Ascending aorta (tissue), 2 donors: ENCODE measurements at places on chromosomes 3 and 15. TPM values are rescaled to one million over a fixed set of nuclear protein-coding genes. Genes with fewer than 3 reads are reported as not detected.

GRCh38 chr3:143002727-143003126, 1.4 kb downstream of the U2SURP start:
- no peak for DNase-seq
- H3K4me1 ChIP-seq: peaks cover 28% of the 10 kb centered on the region
- peak overlapping the region; percentile 94 for H3K4me3 ChIP-seq
- H3K36me3 ChIP-seq: no peaks in the 10 kb centered on the region
- H3K27ac ChIP-seq: no peak overlapping the region
- H3K27me3 ChIP-seq: no peaks in the 10 kb centered on the region

DNA sequence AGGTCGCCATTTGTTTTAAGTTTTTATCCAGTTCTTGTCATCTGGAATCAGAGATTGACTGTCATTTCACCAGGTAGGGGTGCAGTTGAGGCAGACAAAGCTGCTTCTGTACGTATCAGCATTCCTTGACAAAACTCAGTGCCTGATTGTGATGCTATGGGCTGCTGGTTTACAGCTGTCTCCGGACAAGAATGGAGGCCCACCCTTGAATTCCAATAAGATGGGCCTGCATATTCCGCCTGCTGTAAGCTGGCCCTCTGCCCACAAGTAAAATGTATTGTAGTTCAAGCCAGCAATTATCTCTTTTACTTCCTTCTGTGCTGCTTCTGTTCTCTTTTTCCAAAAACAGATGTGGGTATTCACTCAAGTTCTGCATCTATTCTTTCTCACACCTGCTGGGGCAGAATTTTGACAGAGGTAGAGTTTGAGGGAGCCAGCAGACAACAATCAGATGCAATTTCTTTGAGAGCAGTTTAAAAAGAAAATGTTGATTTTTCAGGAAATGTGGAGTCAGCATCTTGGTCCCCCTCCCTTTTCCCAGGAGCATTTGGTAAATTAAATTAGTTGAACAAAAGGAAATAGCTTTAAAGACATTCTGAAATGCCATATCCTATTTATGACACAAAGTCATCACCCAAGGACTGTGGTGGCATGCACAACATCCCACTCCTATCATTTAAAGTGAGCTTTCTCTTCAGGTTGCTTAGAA, 53.5 kb downstream of the IQCH start:
- H3K36me3 ChIP-seq: no peaks in the 10 kb centered on the region
- no peak for DNase-seq
- H3K27ac ChIP-seq: no peak overlapping the region
- H3K4me3 ChIP-seq: no peak overlapping the region

DNA sequence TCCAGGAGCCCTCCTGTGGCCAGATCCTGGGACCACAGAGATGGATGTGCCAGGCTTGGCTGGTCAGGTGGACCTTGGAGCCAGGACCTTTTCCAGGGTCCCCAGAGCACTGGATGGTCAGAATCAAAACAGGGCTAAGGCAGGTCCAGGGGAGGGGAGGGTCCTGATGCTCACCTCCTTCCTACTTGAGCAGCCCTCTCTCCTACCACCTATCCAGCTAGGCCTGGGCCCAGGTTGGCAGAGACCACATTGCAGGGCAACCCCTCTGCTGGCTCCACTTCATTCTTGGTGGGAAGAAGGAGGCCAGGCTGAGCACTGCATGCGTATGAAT, 28.5 kb upstream of the SFMBT1 start:
- H3K27ac ChIP-seq: no peak overlapping the region
- H3K27me3 ChIP-seq: no peaks in the 10 kb centered on the region
- H3K4me3 ChIP-seq: no peak overlapping the region
- DNase-seq: no peak

GRCh38 chr3:118231578-118231977, 803.1 kb downstream of the IGSF11 start:
- H3K4me3 ChIP-seq: no peak overlapping the region
- no peak for DNase-seq
- no peaks in the 10 kb centered on the region for H3K4me1 ChIP-seq
- H3K36me3 ChIP-seq: no peaks in the 10 kb centered on the region
- H3K27me3 ChIP-seq: no peaks in the 10 kb centered on the region

- H3K27ac ChIP-seq: no peak overlapping the region
- no peaks in the 10 kb centered on the region for H3K27me3 ChIP-seq
- H3K36me3 ChIP-seq: peaks cover 10% of the 10 kb centered on the region
Measured at GRCh38 chr3:150589759-150590158, 13.4 kb upstream of the SELENOT start.

- no peaks in the 10 kb centered on the region for H3K27me3 ChIP-seq
- no peaks in the 10 kb centered on the region for H3K36me3 ChIP-seq
- no peak for DNase-seq
- no peak overlapping the region for H3K27ac ChIP-seq
- no peak overlapping the region for H3K4me3 ChIP-seq
- H3K4me1 ChIP-seq: no peaks in the 10 kb centered on the region
Measured at GRCh38 chr3:23376516-23377248, 173.6 kb downstream of the UBE2E2 start.

GRCh38 chr3:113649174-113649845, 47.1 kb downstream of the USF3 start:
- no peak overlapping the region for H3K4me3 ChIP-seq
- DNase-seq: no peak
- no peaks in the 10 kb centered on the region for H3K36me3 ChIP-seq

DNA sequence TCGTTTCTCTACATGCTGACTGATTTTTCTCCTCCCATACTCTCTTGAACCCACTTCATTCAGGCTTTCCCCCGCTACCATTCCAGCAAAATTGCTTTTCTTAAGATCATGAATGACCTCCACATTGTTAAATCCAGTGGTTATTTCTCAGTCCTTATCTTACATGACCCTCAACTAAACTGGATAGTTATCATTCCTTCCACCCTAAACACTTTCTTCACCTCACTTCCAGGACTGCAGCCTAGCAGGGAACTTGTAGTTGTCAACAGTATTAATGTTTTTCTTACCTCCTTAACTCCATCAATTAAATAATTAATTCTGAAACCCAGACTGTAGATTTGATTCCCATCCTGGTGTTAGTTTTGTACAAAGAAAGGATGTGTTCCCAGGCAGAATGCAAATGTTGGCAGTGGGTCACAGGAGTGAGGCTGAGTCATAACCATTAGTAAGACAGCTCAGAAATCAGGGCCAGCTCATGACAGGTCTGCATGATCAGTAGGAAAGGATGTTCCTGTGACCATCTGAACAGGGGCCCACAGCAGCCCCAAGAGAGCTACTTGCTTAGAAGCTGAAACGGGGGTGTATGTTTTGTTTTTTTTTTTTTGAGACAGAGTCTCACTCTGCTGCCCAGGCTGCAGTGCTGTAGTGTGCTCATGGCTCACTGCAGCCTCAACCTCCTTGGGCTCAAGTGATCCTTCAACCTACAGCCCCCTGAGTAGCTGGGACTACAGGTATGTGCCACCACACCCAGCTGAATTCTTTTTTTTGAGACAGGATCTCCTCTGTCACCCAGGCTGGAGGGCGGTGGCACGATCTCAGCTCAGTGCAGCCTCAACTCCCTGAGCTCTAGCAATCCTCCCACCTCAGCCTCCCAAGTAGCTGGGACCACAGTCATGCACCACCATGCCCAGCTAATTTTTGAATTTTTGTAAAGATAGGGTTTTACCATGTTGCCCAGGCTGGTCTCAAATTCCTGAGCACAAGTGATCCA, 9.1 kb downstream of the BCL2L10 start:
- H3K27me3 ChIP-seq: no peaks in the 10 kb centered on the region
- DNase-seq: peak; percentile 31
- H3K27ac ChIP-seq: no peak overlapping the region
- no peak overlapping the region for H3K4me3 ChIP-seq
- H3K4me1 ChIP-seq: peaks cover 3% of the 10 kb centered on the region

DNA sequence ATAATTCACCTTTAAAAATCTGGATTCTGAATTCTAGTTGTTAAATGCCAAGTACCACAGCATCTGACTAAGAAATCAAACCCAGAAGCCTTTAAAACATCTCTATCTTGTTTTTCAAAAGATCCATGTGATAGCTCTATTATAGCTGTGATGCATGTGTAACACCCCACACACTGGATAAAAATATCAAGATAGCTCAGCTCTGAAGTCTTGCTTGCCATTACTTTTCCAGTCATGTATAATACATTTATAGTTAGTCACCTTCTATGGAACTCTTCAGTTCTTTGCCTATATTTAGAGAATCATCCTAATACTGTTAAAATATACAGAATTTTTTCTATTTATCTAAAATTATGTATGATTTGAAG, 11.6 kb downstream of the ARPP19 start:
- no peaks in the 10 kb centered on the region for H3K27me3 ChIP-seq
- H3K4me1 ChIP-seq: peaks cover 3% of the 10 kb centered on the region
- H3K36me3 ChIP-seq: peaks cover 20% of the 10 kb centered on the region
- DNase-seq: no peak

DNA sequence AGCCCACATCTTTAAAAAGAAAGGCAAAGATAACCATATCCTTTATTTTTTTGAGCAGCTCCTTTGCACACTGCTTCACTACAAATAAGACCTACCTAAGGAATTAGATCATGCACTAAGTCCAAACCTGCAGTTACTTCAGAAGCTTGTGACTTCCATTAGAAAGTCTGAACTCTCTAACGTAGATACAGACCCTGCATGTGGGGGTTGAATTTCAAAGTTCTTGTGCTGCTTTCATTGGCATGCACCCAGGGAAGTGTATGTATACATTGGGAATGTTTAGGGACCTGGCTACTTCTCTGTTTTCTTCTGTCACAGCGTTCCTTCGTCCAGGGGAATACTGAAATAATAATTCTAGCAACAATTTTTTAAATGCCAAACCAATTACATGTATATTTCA, 185.2 kb upstream of the IL12A start:
- H3K4me1 ChIP-seq: peaks cover 3% of the 10 kb centered on the region
- H3K27ac ChIP-seq: peak overlapping the region; percentile 59
- H3K36me3 ChIP-seq: no peaks in the 10 kb centered on the region
- H3K4me3 ChIP-seq: no peak overlapping the region
- DNase-seq: no peak
- H3K27me3 ChIP-seq: no peaks in the 10 kb centered on the region

- no peaks in the 10 kb centered on the region for H3K4me1 ChIP-seq
- H3K27ac ChIP-seq: no peak within 1 kb of the TSS
- no peaks in the 10 kb centered on the region for H3K36me3 ChIP-seq
- no peak for DNase-seq
Measured at GRCh38 chr3:42266085-42266484, at the start of gene CCK. Gene CCK (minus strand): TSS chr3:42266185. CDS start chr3:42263630, 2,555 bp downstream.

DNA sequence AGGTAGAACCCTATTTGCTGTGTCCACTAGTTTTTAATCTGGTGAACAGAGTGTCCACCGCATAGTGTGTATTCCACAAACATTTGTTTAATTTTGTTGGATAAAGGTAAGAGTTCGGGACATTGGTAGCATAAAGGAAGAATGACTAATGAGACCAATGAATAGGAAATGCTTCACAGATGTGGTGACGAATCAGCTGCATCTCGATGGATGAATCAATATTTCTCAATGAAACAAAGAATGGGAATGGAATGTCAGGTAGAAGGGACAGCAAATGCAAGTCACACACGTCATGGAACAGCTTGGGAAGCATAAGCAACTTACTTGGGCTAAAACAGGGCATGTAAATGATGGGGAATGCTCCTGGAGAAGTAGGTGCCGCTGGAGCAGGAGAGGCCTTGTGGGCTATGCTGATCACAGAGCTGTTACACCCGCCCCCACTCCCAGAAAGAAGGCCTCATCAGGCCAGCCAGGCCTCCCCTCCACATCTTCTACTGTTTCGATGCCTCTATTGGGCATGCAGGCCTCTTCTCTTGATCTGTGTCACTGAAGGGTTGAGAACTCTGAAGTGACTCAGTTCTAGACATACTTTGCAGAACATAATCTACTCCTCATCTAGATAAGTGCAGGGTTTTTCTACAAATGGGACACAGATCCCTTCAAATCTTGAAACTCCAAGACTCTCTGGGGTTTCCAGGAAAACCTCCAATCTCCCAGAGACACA, 120.0 kb upstream of the GADL1 start:
- no peaks in the 10 kb centered on the region for H3K4me1 ChIP-seq
- no peak overlapping the region for H3K27ac ChIP-seq
- no peaks in the 10 kb centered on the region for H3K36me3 ChIP-seq
- H3K4me3 ChIP-seq: no peak overlapping the region
- no peak for DNase-seq

DNA sequence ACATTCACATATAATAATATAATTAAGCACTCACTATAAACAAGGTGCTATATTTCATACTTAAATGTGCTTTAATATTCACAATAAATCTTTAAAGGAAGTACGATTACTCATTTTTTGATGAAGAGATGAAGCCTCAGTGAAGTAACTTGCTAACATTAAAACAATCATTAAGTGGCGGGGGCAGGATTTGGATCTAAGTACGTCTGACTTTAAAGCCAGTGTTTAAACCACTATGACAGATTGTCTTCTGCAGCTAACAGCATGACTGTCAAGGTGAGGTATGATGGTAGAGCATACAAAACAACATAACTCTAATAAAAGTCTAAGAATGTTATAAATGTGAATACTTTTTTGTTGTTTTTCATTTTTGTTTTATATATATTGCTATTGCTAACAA, 862.1 kb downstream of the ROBO1 start:
- H3K27ac ChIP-seq: no peak overlapping the region
- H3K4me3 ChIP-seq: no peak overlapping the region
- no peak for DNase-seq
- no peaks in the 10 kb centered on the region for H3K27me3 ChIP-seq
- H3K36me3 ChIP-seq: no peaks in the 10 kb centered on the region

DNA sequence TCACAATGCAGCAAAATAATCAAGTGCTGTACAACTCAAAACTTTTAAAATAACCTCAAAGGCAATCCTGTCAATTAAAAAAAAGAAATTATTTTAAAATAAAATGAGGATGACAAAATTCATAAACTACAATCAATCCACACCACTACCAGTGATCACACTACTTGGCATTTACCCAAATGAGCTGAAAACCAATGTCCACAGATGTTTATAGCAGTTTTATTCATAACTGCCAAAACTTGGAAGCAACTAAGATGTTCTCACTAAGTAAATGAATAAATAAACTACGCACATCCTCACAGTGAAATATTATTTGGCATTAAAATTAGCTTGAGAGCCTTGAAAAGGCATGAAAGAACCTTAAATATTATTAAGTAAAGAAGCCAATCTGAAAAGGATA, 121.3 kb downstream of the STAG1 start:
- no peaks in the 10 kb centered on the region for H3K27me3 ChIP-seq
- no peak overlapping the region for H3K27ac ChIP-seq
- H3K4me3 ChIP-seq: no peak overlapping the region

- no peaks in the 10 kb centered on the region for H3K27me3 ChIP-seq
- peak; percentile 84 for DNase-seq
- H3K4me1 ChIP-seq: peaks cover 5% of the 10 kb centered on the region
Measured at GRCh38 chr3:150216041-150216811, 191.9 kb upstream of the TSC22D2 start.

- no peaks in the 10 kb centered on the region for H3K36me3 ChIP-seq
- H3K4me1 ChIP-seq: no peaks in the 10 kb centered on the region
- no peaks in the 10 kb centered on the region for H3K27me3 ChIP-seq
Measured at GRCh38 chr3:24199775-24200247, 254.7 kb downstream of the NR1D2 start.

The IL17RC gene
- total RNA-seq: 82.5 TPM

The SCG3 gene
- not detected for total RNA-seq

The COMMD2 gene
- 39.6 TPM for total RNA-seq

The MYO5C gene
- total RNA-seq: 11.0 TPM

The TRIM69 gene
- total RNA-seq: 40.3 TPM

The ADAMTSL3 gene
- 28.1 TPM for total RNA-seq

The RASA2 gene
- 7.7 TPM for total RNA-seq

The GPR27 gene
- 2.4 TPM for total RNA-seq

The KBTBD13 gene
- total RNA-seq: 0.21 TPM

The CRABP1 gene
- not detected for total RNA-seq

The MANF gene
- total RNA-seq: 34.4 TPM

The RNU5B-1 gene
- total RNA-seq: not detected

The MLH1 gene
- total RNA-seq: 18.0 TPM

The FETUB gene
- total RNA-seq: not detected

The TOPAZ1 gene
- not detected for total RNA-seq
